ENCODE measurements at places on chromosomes 5 and 9. TPM values are rescaled to one million over a fixed set of nuclear protein-coding genes. Genes with fewer than 3 reads are reported as not detected.

GRCh38 chr9:136044207-136044970, 50.7 kb downstream of the NACC2 start:
- no peak for DNase-seq

GRCh38 chr9:69204849-69205248, 30.8 kb downstream of the TJP2 start:
- DNase-seq, result no peak

GRCh38 chr5:176624938-176625337, 5.4 kb downstream of the SNCB start:
- no peak for DNase-seq

DNA sequence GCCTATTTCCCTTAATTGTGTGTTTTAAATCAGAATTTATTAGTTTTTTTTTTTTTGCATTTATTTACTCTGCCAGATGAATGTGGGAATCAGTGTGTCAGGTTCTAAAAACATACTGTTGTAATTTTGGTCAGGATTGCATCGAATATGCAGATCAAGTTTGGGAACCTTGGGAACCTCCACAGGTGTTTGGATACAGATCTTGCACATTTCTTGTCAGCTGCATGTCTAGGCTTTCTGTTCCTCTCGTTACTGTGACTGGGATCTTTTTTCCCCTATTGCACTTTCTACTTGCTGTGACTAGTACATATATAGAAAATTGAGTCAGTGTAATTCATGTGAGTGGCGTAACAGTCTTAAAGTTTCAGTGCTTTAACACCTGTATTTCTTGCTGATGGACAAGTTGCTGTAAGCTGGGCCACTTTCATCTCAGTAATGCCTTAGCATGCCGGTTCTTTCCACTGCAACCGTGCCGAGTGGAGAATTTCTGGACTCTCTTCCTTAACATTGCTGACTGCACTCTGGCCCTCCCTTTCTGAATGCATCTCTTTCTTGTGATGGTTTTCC, 112.5 kb downstream of the TENT4A start:
- no peak for DNase-seq

GRCh38 chr9:25374281-25374680, 304.0 kb downstream of the TUSC1 start:
- no peak for DNase-seq

DNA sequence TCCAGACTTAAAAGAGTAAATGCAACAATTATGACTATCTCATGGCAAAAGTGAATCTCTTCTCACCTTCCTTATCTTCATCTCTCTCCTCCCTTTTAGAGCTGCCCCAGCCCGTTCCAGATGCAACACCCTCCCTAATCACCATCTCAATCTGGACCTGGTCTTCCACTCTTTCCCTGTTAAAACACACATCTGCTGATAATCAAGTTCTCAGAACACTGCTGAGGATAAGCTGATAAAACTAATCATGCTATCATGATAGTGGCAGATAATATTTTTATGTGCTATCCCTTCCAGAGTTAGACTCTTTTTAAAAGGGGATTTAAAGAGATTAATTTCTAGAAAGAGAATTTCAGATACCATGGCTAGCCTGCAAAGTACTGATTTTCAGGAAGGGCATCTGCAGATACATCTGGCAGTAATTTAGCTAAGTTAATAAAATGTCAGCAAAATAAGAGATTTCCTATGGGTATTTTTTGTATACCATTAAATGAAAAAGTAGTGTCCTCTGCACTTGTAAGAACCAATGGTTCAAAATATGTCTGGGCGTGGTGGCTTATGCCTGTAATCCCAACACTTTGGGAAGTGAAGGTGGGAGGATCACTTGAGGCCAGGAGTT, 17.2 kb downstream of the SGTB start:
- DNase-seq, result no peak

DNA sequence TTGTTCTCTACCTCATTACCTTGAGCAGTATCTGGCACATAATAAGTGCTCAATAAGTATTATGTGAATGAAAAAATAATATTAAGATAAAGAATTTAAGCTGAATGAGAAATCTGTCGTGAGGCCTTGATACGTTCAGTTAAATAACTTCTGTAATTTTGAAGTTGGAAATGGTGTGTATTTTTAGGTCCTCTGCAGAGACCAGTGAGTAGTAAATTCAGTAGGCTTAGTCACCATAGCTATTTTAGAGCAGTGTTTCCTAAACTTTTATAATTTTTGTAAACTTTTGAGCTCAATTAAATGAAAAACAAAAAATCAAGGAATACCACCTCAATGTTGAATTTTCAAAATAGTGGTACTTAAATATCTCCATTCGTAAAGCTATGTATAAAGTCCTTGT, 25.0 kb downstream of the ERBIN start:
- DNase-seq, result no peak

GRCh38 chr5:179129607-179130071, 69.5 kb downstream of the ZNF354C start:
- DNase-seq, result no peak

GRCh38 chr9:88387552-88388202, 567 bp upstream of the SPIN1 start:
- peak; percentile 29 for DNase-seq

DNA sequence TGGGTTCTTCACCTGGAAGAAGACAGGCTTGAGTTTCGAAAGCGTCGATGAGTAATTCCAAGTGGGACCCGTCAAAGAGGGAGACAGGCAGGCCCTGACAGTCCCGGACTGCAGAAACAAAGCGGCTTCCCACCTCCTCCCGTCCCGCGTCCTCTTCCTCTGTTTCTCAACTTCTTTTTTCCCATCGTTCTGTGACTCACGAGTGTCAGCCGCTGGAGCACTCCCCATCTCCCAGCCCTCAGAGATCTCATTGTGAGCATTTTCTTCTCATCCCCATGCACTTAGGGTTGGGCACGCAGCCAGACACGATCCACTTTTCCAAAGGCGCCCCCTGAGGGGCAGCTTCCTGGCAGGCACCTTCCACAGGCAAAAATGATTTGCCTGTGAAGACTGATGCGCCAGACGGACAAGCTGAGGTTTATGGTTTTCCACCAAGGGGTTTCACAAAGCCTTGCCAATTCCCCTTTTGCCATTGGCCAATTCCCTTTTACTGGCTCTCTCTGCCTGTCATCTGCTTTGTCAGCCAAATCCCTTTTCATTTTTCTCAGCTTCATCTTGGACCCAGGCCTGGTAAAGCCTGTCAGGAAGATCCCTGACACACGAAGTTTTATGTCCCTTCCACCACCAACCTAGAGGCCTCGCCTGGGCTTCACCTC, 86.5 kb upstream of the ANKRD55 start:
- no peak for DNase-seq

- DNase-seq, result no peak
These were observed 296.7 kb downstream of the ARL15 start for GRCh38 chr5:54013556-54014194.

DNA sequence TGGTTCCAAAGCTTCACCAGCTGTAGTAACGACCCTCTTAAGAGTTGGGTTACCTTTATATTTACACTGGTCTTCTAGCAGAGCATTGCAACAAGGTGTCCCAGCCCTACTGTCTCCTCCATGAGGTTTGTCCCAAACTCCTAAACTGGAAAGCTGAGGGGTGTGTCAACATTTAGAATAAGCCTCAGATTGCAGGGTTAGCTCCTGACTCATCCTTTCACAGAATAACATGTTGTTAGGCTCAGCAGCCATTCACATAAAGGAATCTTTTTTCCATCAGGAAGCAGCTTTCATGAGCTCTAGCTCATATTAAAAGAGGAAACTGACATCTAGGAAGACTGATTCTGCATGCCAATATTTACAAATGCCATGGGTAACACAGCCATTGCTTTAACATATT, 238.7 kb downstream of the EFNA5 start:
- DNase-seq, result no peak

DNA sequence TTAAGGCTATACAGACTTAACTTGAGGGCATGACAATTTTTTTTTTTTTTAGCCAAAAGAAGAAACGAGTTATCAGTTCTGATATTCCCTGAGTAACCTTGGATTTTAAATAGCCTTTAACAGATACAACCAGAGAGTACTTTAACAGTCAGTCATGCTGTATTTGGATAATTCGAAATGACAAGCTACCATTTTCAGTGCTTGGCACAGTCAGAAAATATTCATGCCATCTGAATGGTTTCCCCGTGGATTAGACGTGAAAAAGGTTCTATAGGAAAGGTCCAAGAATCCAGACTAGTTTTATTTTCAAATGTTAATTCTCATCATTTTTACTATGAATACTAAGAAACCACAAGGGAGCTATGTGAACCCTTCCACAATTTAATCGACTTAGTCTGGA, 165.7 kb downstream of the PAM start:
- no peak for DNase-seq

DNA sequence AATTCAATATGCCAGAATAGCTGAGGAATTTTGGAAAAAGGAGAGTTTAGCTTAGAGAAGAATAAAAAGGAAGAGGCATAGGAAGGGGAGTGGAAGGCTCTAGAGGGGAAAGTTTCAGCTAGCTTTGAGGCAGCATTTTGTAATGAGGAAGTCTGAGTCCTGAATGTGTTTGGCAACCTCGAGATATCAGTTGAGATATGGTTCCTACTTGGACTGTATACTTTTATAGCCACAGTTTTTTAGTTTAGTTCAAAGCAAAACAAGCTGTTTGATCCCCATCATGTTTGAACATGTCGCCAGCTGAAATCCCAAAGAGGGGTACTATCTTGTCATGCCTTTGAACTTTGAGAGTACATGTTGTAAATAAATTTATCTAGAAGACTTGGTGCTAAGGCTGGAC, 559.0 kb upstream of the FTMT start:
- no peak for DNase-seq

DNA sequence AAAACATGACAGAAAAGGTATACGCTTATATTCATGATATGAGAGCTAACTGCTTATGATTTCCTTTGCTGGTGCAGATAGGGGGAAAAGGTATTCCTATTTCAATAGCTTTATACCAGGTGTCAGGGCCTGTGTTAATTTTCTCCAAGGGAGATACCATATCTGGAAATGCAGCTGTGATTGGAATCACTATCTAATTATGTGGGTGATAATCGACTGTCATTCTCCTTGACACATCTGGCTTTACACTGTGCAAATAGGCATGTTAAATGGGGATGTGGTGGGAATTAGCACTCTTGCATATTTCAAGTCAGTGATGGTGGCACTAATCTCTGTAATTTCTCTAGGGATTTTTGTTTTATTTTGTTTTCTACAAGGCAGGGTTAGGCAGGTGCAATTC, 611.1 kb downstream of the CDH9 start:
- no peak for DNase-seq

DNA sequence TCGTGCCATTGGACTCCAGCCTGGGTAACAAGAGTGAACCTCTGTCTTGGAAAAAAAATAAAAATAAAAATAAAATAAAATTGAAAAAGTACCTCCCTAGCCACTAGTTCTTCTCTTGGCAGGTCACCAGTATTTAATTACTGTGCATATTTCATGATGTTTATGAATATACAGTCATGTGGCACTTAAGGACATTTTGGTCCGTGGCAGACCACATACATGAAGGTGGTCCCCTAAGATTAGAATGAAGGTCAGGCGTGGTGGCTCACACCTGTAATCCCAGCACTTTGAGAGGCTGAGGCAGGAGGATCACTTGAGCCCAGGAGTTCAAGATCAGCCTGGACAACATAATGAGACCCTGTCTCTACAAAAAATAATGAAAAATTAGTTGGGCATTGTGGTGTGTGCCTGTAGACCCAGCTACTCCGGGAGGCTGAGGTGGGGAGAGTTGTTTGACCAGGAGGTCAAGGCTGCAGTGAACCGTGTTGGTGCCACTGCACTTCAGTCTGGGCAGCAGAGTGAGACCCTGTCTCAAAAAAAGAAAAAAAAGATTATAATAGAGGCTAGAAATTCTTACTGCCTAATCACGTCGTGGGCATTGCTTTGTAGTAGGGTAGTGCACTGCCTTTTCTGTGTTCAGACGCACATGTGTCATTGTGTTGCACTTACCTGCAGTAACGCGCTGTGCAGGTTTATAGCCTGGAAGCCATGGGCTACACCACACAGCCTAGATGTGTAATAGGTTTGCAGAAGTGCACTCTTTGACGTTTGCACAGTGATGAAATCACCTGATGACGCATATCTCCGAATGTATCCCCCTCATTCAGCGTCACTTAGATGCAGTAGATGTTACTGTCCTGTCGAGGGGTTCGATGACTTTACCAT, 12.8 kb downstream of the EHMT1 start:
- DNase-seq, result no peak

Gene TXNDC8
- total RNA-seq, result not detected

Gene CDKN2B
- total RNA-seq, result 40.3 TPM

Gene PCDHGA12
- 4.1 TPM for total RNA-seq

Gene UGT3A1
- not detected for total RNA-seq

Gene RNF180
- total RNA-seq, result 10.0 TPM

Gene C5orf47
- not detected for total RNA-seq

Gene GPX3
- 2.4 TPM for total RNA-seq

Measured in mesothelial cell of epicardium (in vitro differentiated cells).